HFF-Myc (cell line): ENCODE measurements at places on chromosomes 12 and 14.

DNA sequence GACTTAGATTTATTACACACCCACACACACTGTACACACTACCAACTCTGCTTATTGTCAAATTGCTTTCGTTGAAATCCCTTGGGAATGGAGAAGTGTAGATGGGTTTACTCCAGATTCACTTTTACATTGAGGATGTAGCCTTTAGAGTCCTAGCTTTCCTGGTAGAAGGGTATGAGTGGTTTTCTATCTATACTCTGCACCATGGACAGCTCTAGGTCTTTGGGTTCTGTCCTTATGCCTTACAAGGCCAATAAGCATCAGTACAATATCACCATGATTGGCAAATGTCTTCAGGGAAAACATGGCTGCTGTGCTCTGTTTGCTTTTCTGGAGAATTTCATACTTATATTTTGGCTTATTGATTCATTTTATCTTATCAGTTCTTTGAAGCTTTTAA is 1063.9 kb downstream of the SLC6A15 start:
- DNase-seq, result no peak

- no peak for DNase-seq
Observed at GRCh38 chr12:76634133-76634532, 74.6 kb upstream of the OSBPL8 start.

DNA sequence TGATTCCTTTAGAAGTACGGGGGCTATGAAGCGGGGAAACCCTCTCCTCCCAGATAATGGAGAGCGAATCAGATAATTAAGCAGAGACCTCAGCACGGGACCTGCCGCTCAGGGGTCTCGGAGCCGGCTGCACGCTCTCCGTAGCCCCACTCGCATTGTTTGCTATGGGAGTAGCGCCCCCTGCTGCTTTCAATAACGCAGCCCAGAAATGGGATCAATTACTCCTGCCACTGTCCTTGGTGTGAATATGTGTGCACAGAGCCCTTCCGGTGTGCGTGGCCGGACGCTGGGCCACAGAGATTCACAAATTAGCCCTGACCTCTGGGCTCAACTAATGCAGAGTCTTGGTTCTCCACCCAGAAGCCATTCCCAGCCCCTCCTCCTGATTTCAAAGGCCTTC is 76.4 kb upstream of the TMEM132C start:
- no peak for DNase-seq

DNA sequence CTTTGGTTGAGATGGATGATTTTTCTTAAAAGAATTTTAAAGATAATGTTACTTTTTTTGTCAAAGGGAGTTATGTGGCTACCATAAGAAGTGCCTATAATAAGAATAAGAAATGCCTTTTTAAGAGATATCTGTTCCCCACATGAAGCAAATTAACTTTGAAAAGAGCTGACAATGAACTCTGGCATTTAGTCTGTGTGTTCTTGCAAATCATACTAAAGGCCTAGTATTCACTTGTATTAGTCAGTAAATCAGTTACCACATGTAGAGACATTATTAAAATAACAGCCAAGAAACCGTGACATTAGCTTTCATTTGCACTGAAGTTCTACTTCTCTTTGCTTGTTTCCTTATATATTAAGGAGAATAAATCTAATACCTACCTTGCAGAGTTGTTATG is 296.3 kb downstream of the CCDC91 start:
- DNase-seq, result no peak

DNA sequence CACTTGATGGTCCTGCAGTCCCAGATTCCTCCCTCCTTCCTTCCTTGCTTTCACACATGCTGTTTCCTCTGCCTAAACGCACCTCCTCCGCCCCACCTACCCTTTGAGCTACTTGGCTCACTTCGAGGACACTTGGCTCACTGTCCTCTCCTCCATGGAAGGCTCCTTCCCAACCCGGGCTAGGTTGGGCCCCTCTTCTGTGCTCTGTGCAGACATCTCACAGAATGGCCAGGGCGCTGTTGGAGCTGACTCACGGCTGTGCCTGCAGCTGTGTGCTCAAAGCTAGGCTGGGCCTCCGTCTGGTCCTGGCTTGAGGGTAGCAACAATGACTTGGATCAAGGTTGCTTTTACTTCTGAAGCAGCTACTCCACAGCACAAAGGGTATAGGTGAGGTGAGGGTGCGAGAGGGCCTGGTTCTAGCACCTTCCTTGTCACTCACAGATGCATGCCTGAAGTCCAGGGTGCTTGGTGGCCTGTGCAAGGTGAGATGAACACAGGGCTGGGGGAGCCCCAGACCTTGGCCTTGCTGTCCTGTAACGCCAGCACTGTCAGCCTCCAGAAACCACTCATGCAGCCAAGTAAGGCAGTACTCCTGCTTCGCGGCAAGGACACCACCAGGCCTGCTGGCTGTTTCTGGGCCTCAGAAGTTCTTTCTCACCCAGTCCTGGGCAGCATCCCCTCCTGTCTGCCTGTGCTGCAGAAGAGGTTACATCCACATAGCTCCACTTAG is 61.8 kb downstream of the GALNT16 start:
- DNase-seq, result no peak

GRCh38 chr12:12470751-12471306 is 91.8 kb downstream of the DUSP16 start:
- DNase-seq, result no peak

GRCh38 chr12:23895792-23896218 is 53.7 kb downstream of the SOX5 start:
- no peak for DNase-seq

DNA sequence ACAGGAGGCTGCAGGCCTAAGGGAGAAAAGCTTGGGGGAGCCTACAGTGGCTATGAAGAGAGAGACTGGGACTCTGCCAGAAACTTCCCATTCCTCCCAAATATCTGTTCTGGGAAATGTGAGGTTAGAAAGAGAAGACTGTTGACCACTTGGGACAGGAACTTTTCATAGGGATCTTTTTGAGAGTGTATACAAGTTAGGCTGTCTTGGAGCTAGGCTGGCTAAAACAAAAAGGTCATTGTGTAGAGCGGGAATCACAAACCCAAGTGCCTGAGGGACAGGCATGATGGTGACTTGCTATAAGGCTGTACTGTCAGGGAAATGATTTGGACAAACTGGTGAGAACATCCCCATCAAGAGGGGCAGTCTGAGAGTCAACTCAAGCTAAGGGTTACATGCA is 175.1 kb downstream of the GRIP1 start:
- DNase-seq, result no peak

DNA sequence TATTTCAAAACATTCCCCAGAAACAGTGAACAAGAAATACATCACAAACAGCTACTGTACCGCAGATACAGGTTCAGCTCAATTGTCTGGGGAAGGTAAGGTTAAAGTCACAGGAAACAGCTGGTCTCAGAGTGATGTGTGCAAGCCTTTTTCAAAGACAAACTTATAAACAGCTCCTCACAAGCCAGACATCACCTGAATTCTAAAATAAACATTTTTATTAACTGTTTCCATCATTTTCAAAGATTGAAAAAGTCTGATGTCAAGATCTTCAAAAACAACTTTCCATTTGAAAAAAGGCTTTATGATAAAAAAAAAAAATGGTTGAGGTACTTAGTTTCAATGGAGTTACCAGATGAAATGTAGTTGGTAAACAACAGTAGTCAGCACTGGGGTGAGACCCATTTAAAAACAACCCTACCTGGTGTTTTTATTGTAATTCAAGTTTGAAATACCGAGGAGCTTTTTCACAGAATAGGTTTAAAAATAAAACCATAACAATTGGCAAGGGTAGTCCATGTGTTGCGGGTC is 4.0 kb downstream of the BTG1 start:
- no peak for DNase-seq

GRCh38 chr12:76947304-76947703 is 68.5 kb upstream of the CSRP2 start:
- no peak for DNase-seq

DNA sequence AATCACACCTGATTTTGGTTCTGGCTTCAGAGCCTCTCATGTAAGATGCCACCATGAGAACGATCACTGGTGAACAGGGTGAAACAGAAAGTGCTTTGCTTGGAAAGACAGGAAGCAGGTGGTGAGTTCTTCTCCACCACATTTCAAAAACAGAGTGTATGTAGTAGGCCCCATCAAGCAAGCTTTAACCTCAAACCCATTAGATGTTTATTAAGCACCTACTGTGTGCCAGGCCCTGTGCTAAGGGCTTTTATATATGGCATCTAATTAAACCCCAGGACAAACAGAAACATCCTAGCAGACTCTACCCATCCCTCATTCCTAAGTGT is 47.8 kb upstream of the MED13L start:
- DNase-seq, result no peak

DNA sequence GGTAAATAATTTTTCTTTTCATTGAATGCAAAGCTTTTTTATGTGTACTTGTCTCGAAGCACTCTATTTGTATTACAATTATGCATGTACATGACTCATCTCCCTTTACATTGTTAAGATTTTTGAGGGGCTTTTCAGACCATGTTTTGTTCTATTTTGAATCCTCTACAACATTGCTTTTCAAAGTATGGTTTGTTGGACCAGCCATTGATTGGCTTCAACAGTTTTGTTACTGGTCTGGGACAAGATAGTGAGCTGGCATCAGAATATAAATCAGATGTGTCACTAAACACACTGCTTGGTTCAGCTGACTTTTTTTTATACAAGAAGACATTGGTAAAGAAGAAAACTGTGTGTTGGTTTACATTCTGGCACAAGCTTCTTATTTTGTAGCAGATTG is 122.3 kb downstream of the MON2 start:
- no peak for DNase-seq

GRCh38 chr12:121980191-121980891 is 41.3 kb upstream of the BCL7A start:
- no peak for DNase-seq

- no peak for DNase-seq
Observed at GRCh38 chr14:59463787-59464485, 1.2 kb downstream of the GPR135 start.

DNA sequence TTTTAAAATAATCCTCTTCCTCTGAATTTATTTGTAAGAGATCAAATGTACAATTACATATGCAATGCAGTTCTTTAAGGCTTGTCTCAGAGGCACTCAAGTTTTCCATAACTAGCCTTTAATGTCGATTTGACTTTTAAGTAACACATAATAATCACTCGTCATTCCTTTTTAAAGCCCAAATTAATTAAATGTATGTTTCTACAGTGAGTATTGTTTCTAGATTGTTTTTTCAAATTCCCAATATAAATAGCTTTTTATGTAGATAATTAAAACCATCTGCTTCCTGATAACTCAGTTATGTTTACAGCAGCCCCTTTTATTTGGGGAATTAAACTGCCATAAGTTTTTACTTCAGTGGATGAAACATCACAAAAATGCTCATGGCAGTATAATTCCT is 185.1 kb downstream of the ETNK1 start:
- no peak for DNase-seq

DNA sequence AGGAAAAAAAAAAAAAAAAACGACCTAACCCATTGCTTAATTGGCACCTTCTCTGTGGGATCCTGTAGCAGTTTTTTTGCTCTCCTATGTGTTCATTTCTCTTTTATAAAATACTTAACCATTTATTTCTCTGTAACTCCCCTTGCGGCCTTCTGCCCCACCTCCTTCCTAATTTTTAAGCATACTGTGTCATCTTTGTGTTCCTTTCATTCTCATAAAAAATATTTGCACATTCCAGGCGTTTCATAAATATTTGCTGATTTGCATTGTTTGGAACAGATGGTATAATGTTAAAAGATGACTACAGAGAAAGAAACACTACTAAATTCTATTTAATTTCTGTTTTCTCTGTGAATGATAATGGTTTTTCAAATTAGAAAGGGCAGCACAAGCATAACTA is 77.9 kb downstream of the NPAS3 start:
- DNase-seq, result no peak

DNA sequence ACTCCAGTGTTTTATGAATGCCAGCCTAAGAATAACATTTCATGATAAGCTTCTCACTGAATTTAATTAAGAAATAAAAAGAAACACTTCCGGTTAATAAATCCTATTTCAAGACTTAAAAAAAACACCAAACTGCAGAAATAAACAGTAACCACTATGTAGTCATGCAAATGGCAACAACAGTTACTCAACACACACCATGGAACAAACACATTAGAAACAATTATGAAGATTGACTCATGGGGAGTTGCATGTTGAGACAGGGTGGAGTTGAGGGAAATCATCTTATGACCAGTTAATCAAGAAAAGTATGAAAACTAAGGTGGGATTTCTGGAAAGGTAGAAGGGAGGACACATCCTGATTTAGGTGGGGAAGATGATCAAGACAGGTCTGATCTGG is 52.7 kb downstream of the PLBD1 start:
- DNase-seq, result no peak

GRCh38 chr12:132754160-132754932 is 7.3 kb downstream of the ANKLE2 start:
- no peak for DNase-seq

DNA sequence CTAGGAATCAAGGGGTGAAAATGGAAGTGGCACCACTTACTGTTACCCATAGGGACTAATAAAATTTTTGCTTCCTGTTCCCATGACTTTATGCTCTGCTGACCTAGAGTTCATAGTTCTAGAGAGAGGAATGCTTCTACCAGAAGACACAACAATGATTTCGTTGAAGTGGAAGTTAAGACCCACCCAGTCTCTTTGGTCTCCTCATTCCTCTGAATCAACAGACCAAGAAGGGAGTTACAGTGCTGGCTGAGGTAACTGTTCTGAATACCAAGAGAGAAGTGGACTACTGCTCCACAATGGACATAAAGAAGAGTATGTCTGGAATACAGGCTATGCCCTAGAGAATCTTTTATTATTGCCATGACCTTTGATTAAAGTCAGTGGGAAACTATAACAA is 23.5 kb upstream of the DYRK2 start:
- no peak for DNase-seq

DNA sequence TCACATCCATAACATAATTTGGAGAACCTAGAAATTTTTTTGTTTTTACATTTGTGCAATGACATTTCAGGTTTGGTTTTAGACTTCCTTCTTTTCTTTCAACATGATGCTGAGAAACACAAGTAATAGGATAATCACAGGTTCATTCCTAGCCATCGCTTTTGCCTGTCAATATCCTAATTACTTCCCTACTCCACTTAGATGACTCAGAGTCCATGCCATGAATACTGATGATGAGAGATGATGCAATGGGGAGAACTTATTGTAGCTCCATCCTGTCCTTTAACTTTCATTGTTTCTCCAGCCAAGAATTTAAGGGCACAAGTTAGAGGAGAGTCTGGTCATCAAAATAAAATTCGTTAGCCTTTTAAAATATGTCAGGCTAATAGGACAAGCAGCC is 101.3 kb downstream of the PTPRO start:
- DNase-seq, result no peak

DNA sequence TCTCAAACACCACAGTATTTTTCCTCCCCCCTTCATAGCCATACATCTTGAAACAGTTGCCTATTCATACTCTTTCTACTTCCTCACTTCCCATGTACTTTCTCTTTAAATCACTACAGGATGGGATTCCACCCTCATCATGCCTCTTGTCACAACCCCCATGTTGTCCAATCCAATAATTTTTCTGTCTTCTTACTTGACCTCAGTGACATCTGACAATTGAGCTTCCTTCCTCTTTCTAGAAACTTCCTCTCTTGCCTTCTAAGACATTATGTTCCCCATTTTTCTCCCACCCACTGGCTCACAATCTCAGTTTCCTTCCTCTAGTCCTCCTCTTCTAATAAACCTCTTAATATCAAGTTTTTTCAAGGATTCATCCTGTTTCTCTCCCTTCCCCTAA is 5.3 kb downstream of the C2CD5 start:
- no peak for DNase-seq
